ENCODE measurements at places on chromosomes 13 and 19.
A peak's percentile ranks its signal among the peaks of the same experiment; 100 is the strongest.

DNA sequence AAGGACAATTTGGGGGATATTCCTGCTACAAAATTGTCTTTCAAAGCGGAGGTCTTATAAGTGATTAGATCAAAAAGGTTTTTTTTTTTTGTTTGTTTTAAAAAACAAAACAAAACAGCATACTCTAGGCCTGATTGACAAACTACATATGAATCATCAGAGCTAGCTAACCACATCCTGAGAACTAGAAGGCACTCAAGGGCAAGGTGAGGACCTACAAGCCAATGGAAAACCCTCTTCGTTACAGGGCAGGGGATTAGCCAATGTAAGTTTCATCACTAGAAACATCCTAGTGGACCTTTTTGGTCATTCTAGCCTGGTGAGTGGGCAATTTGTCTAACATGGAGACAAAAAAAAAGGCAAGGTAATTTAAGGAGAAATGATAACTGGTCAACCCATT, 428.6 kb downstream of the RFC3 start:
- no peak for DNase-seq

DNA sequence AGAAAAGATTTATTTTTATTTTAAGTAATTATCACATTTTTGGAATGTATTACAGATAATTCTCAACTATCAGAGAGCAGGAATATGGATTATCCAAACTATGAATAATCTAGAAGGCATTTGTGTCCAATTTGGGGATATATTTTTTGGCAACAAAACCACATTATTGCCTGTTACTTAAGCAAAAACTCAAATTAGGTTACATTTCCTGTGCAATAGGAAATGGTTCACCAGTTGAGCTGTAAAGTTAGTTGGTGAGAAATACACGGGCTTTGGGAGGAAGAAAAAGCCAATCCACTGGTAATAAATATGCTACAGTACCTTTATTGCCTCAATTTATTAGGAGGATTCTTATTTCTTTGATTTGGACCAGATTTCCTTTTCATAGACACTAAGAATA, 1075.2 kb downstream of the PCDH9 start:
- DNase-seq = peak; percentile 38

DNA sequence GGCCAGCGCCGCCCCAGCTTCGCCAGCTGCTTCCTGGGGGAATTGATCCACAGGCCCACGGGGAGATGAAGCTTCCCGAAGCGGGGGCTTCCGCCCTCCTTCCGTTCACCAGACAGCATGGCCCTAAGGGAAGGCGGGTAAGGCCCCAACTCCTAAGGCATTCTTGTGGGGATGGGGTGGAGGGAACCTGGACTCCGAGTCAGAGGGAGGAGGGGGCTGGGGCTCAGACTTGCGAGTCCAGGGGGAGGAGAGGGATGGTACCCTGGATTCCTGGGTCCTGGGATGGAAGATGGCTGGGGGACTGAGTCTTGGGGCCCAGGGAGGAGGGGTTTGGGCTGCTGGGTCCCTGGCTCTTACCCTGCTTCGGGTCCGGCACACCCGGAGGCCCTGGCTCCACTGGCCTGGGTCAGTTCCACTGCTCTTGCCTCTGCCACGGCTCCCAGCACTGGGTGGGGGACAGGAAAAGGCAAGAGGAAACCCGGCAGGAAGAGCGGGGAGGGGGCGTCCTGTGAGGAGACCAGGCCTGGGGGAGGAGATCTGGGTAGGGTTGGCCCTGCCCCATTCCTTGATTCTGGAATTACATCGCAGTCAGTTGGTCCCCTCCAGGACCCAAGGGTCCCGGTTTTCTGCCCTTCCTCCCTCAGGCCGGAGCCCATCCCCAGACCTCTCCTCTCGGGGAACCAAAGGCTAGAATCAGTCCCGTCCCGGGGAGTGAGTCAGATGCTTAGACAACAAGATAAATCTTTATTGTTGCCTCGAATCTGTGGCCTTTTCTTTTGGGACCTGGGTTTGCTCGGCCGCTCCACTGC, at the start of gene RASIP1:
Gene RASIP1 (minus strand): TSS at position 447 of the 809 bp plus-strand sequence. CDS start 328 bp downstream, at position 119.
- no peak for DNase-seq

DNA sequence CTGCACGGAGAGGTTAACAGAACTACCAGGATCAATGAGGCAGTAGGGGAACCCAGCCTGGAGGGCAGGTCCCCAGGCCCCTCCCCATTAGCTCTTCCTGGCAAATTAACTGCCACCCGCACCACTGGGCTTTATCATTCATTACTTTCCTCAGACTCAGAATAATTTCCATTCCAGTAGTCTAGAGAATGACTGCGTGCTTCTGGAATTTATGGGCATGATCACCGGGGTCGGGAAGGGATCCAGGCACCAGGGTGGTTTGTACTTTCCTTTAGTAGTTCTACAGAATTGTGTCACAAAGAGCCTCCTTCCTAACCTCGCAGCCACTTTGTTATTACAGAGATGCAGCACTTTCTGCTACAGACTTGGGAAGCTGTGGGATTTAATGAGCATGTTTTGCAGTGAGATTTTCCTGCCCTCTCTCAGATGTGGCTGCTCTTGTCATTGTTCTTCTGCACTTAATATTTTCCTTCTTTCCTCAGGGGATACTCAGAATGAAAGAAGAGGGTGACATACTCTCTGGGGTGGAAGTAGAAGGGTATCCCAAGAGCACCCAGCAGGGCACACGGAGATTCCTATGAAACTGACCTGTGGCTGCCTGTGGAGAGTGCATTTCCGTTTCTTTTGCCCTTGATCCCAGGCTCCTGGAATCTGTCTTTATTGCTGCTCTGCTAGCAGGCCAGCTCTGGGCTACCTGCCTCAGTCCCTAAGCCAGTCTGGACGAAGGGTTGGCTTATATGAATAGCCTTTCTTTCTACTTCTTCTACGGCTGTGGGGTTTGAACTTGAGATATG, 285.0 kb upstream of the SLC10A2 start:
- DNase-seq = no peak

GRCh38 chr19:16445238-16446107, 26.3 kb downstream of the EPS15L1 start:
- no peak for DNase-seq

All from AG04449 (cell line).